Astrocyte of the cerebellum (primary cell): ENCODE measurements at places on chromosomes 12 and 14.

DNA sequence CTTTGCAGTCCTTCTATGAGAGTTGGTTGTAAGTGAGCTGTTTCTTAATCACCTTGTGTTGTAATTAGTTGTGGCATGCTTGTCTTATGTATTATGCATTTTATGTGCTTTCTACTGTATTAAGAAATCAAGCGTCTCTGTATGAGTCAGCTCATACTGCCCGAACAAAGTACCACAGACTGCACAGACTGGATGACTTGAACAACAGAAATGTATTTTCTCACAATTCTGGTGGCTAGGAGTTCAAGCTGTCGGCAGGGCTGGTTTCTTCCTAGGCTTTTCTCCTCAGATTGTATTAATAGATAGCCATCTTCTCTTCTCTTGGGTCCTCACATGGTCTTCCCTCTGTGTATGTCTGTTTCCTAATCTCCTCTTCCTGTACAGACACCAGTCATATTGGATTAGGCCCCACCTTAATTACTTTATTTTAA is 77.7 kb downstream of the FLRT2 start:
- DNase-seq: peak; percentile 84

DNA sequence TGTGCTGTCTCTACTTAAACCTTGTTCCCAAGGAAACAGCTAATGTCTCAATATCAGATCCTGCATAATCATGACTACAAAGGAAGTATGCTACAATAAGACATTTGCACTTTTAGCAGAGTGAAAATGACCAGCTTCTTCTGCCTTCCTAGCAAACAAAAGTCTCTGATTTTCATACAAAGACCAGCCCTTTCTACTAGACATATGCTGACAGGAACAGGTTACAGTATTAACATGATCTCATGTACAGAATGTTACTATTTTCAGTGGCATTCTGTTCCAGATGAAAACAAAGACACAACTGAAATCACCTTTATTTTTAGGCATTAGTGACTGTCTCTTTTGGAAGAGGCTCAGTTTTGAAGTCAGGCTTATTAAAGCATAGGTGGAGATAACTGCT is 228.6 kb downstream of the MED13L start:
- DNase-seq: no peak

- DNase-seq: no peak
These were observed 968.6 kb upstream of the USP15 start for GRCh38 chr12:61291647-61292046.

GRCh38 chr12:59839514-59839913 is 243.7 kb downstream of the SLC16A7 start:
- DNase-seq: no peak

GRCh38 chr12:6667559-6668210 is 4.8 kb upstream of the ING4 start:
- no peak for DNase-seq

DNA sequence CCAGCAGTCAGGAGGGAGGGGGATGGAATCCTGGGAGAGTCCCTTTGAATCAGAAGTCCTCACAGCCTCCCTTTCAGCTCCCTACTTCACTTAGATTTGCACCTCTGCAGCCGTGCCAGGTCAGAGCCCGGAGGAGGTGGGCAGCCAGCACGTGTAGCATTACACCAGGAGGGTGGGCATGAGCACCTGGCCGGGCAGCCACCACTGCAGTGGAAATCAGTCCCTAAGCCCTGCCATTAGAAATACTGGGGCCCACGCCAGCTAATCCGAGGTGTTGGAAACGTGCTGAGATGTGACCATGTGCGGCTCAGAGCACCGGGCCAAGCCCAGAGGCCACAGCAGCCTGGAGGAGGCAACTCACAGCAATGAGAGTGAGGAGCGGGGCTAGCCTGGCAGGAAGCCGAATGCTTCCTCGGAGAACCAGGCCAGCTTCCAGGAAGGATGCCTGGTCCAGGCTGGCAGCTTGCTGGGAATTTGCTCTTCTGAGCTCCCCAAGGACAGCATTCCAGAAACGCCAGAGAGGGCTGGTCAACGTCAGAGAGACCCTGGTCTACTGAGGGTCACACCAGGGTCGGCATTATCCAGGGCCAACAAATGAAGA is 9.4 kb upstream of the CACNA2D4 start:
- peak; percentile 16 for DNase-seq

- DNase-seq: no peak
These were observed 216.4 kb downstream of the PLCZ1 start for GRCh38 chr12:18521461-18521860.

DNA sequence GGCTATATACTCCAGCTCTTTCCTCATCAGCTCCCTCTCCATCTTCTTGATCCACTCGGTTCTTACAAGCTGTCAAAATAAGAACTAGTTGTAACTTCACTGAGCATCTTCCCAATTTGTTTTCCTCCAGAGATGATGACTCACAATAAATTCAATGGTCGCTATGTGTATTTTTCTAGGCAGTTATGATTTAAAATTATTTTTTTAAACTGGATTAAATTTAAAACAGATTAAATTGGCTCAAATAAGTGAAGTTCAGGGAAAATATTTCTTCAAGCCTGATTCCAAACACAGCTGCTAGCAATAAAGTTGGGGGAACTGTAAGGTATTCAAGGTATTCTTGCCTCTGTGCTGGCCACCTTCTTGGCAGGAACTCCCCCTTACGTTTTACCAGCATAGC is 717.7 kb upstream of the USP15 start:
- DNase-seq: no peak

GRCh38 chr12:49979791-49980190 is 7.0 kb downstream of the AQP6 start:
- DNase-seq: no peak

DNA sequence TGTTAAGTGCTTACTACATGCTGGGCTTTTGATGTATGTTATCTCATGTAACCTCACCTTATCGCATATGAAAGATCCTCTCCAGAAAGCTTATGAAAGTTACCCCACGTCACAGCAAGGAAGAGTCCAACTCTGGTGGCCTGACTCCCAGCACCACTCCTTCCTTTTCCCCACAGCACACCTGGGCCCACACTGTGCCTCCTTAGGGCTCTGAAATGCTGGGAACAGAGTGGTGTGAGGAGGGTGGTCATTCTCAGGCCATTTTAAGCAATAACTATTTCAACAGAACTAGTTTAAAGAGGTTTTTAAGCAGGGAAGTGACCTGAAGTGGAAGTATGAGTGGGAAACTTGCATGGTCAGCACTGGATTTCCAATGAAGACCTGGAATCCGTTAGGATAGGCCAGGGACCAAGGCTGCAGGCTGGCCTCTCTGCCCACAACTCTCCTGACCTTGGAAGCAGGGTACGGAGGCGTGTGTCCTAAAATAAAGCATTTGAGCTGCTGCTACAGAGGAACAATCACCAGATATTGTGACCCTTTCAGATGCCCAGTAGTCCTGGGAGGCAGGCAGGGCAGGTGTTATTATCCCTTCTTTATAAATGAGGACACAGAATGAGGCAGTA is 67.2 kb upstream of the TMEM263 start:
- no peak for DNase-seq

GRCh38 chr12:66688846-66689439 is 10.1 kb upstream of the GRIP1 start:
- no peak for DNase-seq

DNA sequence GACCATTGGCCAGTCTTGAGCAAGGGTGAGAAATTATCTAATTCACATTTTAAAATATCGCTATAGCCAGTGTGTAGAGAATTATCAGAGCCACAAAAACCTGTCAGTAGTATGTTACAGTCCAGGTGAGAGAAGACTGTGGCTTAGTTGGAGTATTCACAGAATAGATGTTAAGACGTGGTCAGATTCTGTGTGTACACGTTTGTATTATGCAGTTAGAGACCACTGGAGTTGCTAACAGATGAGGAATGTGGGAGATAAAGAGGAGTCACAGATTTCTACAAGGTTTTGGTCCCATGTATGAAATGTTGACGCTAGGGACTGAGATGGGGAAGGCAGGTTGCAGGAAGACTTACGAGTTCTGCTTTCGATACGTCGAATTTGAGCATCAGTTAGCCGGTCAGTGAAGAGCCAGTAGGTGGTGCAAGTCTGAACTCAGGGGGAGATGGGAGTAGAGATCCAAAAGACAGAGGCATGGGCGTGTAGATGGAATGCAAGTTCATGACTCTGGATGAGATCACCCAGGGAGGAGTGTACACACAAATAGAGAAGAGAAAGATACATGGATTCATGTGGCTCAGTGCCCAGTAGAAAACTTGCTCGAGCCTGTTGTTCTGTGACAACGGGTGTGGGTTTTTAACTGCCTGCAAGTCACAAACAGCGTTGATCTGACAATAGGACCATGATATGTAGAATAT is 114.8 kb upstream of the FLRT2 start:
- peak; percentile 42 for DNase-seq

DNA sequence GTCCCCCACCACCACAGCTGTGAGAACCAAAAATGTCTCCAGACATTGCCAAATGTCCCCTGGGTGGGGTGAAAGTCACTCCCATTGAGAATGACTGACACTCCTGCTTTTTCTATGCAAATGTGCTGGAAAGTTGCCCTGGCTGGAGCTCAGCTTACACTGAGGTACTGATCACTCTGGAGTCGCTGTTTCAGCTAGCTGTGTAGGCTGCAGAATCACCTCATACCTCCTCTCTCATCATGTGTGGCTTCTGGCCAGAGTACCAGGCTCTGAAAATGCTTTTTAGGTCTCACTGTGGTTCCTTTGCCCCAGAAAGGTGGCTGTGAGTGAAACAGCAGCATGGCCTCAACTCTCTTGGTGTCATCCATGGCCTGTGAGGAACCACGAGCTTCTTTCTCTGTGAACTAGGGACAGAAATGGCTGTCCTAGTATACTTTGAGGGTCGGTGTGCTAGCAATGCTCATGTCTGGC is 414.4 kb downstream of the DPF3 start:
- peak; percentile 27 for DNase-seq

GRCh38 chr14:92475451-92476187 is 38.0 kb upstream of the RIN3 start:
- no peak for DNase-seq

GRCh38 chr14:50823051-50823761 is 7.8 kb downstream of the NIN start:
- no peak for DNase-seq

DNA sequence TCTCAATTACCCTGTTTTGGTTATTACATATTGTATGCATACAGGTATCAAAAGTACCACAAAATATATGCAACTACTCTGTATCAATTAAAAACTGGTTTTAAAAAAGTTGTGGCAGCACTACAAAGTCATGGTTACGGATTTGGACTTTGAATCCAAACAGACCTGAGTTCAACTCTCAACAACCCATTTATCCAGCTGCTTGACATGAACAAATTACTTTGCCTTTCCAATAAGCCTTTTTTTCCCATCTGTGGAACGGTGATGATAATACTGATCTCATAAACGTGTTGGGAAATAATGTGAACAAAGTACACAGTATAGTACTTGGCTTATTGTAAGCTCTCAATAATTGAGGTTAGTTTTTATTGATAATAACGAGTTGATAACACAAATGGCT is 85.0 kb downstream of the MNAT1 start:
- no peak for DNase-seq

DNA sequence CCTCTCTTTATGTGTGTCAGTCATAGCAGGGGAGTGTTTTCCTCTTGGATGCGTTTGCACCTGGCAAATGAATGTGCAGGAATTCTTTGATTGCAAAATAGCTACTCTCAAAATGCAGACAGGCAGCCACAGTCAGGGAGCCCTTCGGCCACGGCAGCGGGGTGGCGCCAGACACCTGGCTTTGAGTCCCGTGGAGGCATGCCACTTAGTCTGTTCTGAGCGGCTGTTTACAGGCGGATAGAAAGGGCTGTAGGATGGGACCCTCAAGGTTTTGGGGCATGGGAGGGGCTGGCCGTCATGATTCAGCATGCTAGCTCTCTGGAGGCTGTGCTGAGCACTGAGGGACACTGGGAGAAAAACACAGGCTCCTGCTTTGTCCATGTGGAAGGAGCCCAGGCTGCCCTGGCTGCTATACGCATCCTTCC is 117.1 kb downstream of the SLC25A47 start:
- DNase-seq: peak; percentile 66

GRCh38 chr12:87160848-87161601 is 868.2 kb downstream of the C12orf50 start:
- DNase-seq: no peak

- DNase-seq: no peak
These were observed 59.8 kb downstream of the NPAS3 start for GRCh38 chr14:32998433-32998832.

- no peak for DNase-seq
These were observed 192.1 kb upstream of the AMIGO2 start for GRCh38 chr12:47271800-47272239.

GRCh38 chr12:1918081-1918883 is at the start of gene CACNA2D4:
TSS of gene CACNA2D4 (minus strand) at chr12:1918652. CDS start at chr12:1918473, 179 bp downstream.
- no peak for DNase-seq

DNA sequence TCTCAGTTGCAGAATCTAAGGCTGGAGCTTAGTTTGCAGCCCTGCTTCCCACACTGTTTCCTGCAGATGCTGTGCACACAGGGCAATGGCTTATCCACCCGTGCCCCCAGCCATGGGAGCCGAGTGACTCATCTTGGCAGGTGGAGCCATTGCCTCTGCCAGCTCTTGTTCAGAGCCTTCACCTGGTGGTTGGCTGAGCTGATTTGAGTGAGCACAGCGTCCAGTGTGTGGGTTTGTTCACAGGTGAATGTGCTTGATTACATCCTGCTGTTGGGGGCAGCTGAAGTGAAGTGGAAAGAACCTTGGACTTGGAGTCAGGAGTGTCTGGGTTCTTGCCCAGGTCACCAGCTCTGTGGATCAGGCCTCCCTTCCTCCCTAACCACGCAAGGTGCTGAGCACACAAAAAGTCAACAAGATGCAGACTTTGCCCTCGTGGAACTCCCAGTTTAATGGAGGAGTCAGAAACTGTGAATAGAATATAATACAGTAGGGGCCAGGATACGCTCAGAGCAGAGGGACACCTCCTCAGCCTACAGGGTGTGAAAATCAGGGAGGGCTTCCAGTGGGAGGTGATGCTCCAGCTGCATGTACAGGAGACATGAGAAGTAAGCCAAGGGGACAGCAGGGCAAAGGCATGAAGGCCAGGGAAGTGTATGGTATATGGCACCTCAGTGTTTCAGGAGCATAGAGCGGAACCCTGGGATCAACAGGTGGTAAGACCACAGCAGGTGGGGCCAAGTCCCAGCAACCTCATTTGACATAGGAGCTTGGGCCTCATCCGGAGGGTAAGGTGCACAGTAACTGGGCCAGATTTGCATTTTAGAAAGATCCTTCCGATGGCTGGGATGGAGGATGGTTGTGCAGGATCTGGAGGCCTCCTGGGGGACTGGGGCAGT is 22.8 kb downstream of the JDP2 start:
- peak; percentile 29 for DNase-seq

DNA sequence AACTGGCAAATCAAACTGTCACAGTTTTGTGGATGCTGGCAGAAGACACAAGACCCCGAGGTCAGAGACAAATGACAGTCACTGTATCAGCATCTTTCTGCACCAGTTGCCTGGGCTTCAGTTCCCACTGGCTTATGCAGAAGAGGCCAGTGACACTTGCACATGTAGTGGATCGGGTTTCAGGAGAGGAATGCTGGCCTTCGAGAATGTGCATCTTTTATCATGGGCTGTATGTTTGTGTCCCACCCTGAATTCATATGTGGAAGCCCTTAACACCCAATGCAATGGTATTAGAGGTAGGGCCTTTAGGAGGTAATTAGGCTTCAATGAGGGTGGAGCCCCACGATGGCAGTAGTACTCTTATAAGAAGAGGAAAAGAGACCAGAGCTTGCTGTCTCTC is 150.9 kb downstream of the SLC15A4 start:
- no peak for DNase-seq

- no peak for DNase-seq
These were observed 288.3 kb upstream of the AMIGO2 start for GRCh38 chr12:47367912-47368537.
